ENCODE measurements at places on chromosomes 11 and 22.

GRCh38 chr22:30885591-30885990, 83.0 kb downstream of the MORC2 start:
- no peak for DNase-seq

GRCh38 chr11:111423250-111423615, 44.2 kb upstream of the POU2AF1 start:
- DNase-seq, result no peak

DNA sequence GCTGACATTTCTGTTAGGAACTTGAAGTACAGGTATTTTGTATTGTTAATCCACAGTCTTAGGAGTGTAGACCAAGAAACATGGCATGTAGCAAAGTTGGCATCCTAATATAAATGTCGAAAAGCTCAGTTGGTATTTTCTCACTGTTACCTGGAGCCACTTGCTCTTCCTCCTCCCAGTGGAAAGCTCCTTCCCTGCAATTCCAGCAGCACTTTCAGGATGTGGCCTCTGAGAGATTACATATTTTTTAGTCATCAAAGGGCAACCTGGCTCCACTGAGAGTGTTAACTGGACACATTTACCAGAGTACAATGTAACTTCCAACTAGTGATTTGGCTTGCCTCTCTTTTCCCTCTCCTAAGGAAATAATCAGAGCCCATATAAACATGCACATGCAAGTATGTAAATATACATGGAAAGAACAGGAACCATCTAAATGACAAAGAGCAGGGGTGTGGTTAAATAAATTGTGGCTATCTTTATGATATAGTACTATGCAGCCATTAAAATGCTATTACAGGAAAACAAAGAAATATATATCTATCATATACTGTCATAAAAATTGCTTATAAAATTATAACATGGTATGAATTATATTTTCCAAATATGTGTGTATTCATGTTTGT, 14.3 kb upstream of the EED start:
- DNase-seq, result no peak

GRCh38 chr11:16926883-16927626, 87.2 kb downstream of the PLEKHA7 start:
- DNase-seq, result no peak

DNA sequence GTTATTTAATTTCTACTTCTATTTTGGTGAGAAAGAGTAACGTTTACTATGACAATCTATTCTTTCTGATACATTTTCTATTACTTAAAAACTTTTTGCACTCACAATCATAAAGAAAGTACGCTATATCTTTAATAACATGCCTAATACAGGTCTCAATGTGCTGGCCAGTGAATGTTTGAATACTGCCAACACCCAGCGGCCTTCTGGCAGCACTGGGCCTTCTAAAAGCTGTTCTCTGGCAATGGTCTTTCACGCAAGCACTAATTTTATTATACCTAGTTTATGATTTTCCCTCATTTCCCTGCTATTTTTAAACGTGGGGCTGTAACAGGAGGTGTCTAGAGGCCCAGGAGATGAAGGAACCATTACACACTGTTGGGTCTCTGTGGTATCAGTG, 349.8 kb upstream of the PITPNB start:
- no peak for DNase-seq

GRCh38 chr11:93614173-93614722, 47.2 kb upstream of the CEP295 start:
- DNase-seq, result no peak

- DNase-seq, result no peak
These were observed 22.5 kb downstream of the LRRC32 start for GRCh38 chr11:76648061-76648460.

- no peak for DNase-seq
These were observed 623.8 kb upstream of the CHORDC1 start for GRCh38 chr11:90846628-90847027.

DNA sequence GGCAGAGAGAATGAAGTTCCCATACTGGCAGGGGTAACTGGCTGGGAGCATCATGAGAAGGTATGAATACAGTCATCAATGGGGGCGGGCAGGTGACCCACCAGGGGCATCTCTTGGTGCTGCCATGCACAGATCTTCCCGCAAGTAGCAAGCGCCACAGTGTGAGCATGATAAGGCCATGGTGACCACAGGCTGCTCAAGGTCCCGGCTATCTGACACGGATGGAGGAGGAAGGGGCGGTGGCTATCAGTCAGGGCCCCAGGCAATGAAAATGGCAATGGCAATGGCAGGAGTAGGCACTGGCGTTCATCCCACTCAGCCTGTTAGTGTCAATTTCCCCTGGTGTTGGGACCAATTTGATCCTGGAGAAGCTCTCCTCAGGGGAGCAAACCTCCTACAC, 21.6 kb downstream of the ASCL2 start:
- DNase-seq, result no peak

DNA sequence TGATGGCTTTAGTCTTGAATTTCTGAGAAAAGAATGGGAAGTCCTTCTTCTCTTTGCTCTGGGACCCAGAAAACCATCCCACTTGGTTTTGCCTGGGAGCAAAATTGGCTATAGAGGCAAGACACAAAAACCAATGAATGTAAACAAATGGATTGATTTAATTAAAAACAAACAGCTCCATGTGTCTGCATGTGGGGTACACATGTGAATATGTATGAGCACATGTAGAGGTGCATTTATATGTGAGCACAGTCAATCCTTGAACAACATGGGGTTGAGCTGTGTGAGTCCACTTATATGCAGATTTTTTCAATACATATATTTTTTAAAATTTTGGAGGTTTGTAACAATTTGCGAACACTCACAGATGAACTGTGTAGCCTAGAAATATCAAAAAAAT, 87.2 kb downstream of the CCDC81 start:
- no peak for DNase-seq

DNA sequence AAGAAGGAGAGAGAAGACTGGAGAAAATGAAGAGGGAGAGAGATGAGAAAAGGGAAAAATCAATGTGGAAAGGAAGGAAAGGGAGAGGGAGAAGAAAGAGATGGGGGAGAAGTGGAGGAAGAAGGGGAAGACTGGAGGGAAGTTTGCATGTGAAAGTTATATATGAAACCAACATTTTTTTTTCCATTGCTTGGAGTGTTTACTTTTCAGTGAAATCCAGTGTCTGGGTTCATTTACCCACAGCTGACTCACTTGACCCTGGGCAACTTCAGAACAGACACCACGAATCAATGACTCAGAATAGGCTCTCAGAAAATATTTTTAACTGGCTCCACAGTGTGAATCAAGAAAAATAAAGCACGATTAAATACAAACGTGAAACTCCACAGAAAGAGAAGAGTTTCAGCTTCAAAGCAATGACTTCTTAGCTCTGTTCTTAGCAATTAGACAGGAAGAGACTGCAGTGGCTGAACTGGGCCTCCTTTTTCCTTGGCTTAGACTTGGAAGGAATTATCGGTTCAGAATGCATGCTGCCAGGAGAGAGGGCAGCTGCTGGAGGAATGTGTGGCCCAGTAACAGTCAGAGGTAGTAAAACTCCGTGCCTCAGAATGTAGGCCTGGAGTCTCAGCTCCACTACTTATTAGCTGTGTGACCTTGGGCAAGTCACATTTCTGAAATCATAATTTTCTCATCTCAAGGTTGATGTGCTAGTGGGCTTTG, 237.5 kb downstream of the MIAT start:
- no peak for DNase-seq

- no peak for DNase-seq
These were observed 351.9 kb downstream of the ETS1 start for GRCh38 chr11:128235426-128235825.

DNA sequence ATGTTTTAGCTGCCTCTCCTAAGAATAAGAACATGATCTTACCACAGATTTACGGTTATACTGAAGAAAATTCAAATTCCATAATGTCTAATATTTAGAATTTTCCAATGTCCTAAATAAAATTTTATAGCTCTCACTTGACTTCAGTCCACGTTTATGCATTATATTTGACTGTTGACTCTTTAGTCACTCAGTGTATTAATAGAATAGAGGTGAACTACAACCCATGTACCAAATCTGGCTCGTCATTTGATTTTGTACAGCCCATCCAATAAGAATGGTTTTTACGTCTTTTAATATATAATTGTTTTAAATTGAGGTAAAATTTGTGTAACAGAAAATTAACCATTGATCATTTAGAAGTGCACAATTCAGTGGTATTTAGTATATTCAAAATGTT, 34.9 kb downstream of the KDM2A start:
- no peak for DNase-seq

GRCh38 chr11:72039031-72039855, 40.5 kb downstream of the IL18BP start:
- DNase-seq, result no peak

GRCh38 chr22:23700706-23701105, 9.9 kb downstream of the RGL4 start:
- no peak for DNase-seq

DNA sequence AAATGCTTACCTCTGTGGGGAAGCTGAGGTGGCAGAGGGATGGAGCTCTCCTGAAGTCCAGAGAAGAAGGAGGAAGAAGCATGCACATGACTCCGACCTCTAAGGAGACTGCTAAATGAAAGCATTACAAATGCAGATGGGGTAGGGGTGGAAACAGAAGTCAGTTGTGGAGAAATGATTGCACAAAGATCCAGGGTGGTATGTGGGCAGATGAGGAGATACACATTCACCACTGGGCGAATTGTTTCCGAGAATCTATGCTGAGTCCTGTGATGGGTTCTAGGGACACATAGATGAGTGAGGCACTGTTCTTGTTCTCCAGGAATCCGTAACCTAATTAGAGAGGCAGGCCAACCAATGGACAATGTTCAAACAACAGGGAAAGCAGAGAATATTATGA, 188.9 kb upstream of the ZBED5 start:
- DNase-seq, result no peak

GRCh38 chr22:22750335-22751042, 106.1 kb downstream of the GGTLC2 start:
- no peak for DNase-seq

- DNase-seq, result no peak
These were observed 20.4 kb downstream of the HIRA start for GRCh38 chr22:19410941-19411689.

DNA sequence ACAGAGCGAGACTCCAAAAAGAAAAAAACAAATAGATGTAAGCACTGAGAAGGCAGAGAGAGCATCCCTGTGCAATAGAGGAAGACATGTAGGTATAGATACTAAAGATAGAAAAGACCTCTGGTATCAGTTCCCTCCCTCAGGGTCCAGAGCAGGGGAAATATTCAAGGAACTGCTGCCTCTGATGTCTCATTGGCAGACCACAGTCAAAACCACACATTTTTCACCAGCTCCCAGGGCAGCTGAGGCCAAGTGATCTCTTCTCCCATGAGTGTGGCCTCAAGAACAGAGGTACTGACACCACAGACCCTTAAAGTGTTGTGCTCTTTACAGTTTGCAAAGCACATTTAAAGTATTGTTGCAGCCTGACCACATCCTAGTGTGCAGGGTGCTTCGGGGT, 288.5 kb downstream of the NTM start:
- DNase-seq, result no peak

DNA sequence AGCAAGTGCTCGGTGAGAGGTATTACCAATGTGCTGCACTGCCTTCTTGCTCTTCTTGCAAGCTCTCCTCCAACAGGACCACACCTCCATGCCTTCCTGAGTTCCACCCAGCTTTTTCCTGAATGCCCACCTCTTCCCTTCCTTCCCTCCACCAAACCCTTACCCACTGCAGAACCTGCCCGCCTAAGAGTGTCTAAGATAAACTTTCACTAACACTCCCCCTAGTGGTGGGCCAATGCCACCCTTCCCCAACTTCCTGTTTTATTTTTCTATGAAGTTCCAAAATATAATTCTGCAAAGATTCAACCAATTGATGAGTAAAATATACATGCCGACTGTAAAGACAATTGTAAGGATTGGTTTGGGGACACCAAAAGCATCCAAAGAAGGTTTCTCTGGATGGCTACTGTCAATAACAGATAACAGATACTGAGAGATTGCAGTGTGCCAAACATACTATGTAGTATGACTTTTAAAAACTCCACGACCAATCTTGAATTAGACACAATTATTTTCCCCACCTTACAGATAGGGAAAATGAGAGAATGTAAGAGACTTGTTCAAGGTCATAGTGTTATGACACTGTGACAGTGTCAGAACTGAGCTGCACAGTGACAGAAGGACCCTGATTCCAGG, 38.6 kb upstream of the BMAL1 start:
- peak; percentile 13 for DNase-seq

DNA sequence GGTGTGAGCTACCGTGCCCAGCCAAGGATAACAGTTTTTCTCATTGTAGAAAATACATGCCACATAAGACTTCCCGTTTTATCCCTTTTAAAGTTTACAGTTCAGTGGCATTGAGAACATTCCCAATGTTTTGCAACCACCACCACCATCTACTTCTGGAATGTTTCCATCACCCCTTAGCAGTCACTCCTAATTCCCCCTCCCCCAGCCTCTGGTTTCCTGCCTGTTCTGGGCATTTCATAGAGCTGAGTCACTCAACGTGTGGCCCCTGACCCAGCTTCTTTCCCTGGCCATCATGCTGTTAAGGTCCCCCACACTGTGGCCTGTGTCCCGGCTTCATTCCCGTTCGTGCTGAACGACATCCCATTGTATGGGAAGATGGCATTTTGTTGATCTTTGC, 30.7 kb downstream of the FGF4 start:
- DNase-seq, result no peak

DNA sequence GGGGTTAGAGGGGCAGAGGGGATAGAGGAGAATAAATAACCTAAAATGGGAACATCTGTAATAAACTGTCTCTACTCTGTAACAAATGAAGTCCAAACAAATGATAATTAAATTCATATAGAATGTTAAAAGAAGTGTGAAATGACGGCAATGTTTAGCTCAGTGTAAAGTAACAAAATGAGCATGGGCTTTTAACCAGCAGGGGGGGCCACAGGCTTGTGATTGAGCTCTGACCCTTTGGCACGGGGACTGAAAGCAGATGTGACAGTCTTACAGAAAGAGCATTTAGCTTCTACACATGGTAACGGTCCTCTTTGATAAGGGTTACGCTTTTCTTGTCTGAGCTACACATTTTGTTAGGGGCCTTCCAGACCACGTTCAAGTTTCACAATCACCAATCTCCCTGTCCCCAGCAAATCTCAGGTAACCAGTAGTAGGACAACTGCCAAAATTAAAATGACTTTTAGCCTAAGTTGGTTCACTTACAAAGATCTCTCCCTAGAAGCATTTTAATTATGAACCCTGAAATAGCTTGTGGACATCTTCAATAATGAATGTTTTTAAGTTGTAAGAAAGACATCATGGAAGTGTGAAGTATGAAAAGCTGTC, 262.5 kb downstream of the DCDC1 start:
- peak; percentile 10 for DNase-seq

DNA sequence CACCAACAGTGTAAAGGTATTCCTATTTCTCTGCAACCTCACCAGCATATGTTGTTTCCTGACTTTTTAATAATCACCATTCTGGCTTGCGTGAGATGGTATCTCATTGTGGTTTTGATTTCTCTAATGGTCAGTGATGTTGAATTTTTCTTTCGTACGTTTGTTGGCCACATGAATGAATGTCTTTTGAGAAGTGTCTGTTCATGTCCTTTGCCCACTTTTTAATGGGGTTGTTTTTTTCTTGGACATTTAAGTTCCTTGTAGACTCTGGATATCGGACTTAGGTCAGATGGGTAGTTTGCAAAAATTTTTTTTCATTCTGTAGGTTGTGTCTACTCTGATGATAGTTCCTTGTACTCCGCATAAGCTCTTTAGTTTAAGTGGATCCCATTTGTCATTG, 22.8 kb downstream of the USP35 start:
- DNase-seq, result no peak

GRCh38 chr11:110928391-110928790, 216.2 kb upstream of the ARHGAP20 start:
- DNase-seq, result no peak
